ENCODE measurements at places on chromosomes 2 and 18. TPM values are rescaled to one million over a fixed set of nuclear protein-coding genes. Genes with fewer than 3 reads are reported as not detected.

DNA sequence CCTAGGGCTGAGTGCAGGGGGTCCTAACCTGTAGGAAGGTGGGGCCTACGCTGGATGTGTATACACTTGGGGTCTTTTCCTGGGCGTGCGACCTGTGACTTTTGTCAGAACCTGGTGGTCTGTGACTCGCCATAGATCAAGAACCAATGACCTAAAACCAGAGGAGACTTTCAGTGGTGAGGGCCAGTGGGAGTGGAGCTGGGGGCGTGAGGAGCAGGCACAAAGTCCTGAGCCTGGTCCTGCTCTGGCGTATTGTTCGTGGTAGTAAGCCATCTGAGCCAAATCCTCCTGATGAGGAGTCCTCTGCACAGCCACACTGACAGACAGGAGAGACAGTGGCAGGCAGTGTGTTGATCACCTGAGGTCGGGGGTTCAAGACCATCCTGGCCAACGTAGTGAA, 8.9 kb downstream of the INPP4A start:
- H3K27ac ChIP-seq: peak overlapping the region; percentile 91
- H3K36me3 ChIP-seq: no peaks in the 10 kb centered on the region
- no peak for DNase-seq
- no peaks in the 10 kb centered on the region for H3K27me3 ChIP-seq
- peaks cover 96% of the 10 kb centered on the region for H3K4me1 ChIP-seq

NAT8 gene
- total RNA-seq: not detected

FSHR gene
- not detected for total RNA-seq

- H3K4me1 ChIP-seq: no peaks in the 10 kb centered on the region
- no peak overlapping the region for H3K4me3 ChIP-seq
- H3K36me3 ChIP-seq: no peaks in the 10 kb centered on the region
- no peak overlapping the region for H3K27ac ChIP-seq
- no peaks in the 10 kb centered on the region for H3K27me3 ChIP-seq
- no peak for DNase-seq
These were observed 295.2 kb upstream of the KCNJ3 start for GRCh38 chr2:154403242-154403790.

SAG gene
- total RNA-seq: 1.2 TPM

DNA sequence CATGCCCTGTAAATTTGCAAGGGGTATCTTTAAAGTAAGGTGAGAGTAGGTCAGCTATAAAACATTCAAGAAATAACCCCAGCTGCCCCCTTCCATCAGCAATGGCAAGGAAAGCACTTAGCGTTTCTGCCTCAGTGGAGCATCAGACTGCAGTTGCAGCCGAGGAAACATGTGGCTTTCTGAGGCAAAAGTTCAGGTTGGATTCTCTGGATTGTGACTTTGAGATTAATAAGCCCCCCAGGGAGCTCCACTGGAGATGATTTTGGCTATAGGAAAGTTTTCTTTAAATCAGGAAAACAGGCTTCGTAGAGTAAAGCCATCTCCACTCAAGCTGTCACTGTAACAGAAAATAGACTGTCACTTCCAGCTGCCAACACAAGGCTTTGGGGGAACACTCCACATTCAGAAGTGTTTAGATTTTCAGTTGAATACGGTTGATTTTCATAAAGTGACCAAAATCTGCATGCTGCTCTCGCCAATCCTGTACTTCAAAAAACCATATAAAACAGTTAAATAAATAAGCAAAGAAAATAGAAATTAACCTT, 15.3 kb upstream of the RIT2 start:
- no peaks in the 10 kb centered on the region for H3K27me3 ChIP-seq
- no peaks in the 10 kb centered on the region for H3K36me3 ChIP-seq
- no peaks in the 10 kb centered on the region for H3K4me1 ChIP-seq
- no peak for DNase-seq
- H3K4me3 ChIP-seq: no peak overlapping the region
